ENCODE measurements at places on chromosomes 7 and 10.

DNA sequence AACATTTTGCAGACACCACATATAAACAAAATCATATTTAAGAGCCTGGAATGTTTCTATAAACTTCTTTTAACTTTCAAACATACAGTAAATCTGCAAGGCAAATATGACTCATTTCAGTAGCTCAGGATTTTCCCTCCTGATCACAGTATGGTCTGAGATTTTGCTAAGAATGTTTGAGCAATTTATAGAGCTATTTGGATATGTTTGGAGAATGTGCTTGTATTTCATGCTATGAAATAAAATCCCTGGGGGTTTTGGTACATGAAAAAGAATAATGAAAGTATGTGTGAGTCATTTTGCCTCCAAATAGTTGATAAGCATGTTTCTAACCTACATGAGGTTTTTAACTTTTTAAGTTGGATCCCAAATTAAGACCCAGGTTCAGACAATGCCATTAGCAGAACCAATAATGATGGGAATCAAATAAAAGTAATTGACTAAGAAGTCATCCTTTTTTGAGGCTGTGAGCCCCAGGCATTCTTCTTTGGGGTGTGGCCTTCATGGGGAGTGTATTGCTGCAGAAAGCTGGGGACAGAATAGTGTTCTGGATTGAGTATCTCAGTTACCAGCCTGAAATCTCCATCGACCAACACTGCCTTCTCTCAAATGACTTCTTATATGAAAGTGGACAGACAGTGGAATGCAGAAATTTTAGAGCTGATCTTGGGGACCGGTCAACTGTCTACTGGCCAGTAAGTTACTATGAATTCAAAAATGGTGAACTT, 66.1 kb upstream of the AGBL3 start:
- H3K4me1 ChIP-seq: peaks cover 22% of the 10 kb centered on the region
- no peak overlapping the region for H3K4me3 ChIP-seq
- H3K27ac ChIP-seq: peak overlapping the region; percentile 49
- peaks cover 6% of the 10 kb centered on the region for H3K36me3 ChIP-seq
- DNase-seq: no peak

GRCh38 chr7:46566097-46566774, 645.2 kb upstream of the IGFBP3 start:
- no peak for DNase-seq
- no peak overlapping the region for H3K4me3 ChIP-seq
- H3K27ac ChIP-seq: no peak overlapping the region
- no peaks in the 10 kb centered on the region for H3K27me3 ChIP-seq
- H3K4me1 ChIP-seq: no peaks in the 10 kb centered on the region
- H3K36me3 ChIP-seq: no peaks in the 10 kb centered on the region

DNA sequence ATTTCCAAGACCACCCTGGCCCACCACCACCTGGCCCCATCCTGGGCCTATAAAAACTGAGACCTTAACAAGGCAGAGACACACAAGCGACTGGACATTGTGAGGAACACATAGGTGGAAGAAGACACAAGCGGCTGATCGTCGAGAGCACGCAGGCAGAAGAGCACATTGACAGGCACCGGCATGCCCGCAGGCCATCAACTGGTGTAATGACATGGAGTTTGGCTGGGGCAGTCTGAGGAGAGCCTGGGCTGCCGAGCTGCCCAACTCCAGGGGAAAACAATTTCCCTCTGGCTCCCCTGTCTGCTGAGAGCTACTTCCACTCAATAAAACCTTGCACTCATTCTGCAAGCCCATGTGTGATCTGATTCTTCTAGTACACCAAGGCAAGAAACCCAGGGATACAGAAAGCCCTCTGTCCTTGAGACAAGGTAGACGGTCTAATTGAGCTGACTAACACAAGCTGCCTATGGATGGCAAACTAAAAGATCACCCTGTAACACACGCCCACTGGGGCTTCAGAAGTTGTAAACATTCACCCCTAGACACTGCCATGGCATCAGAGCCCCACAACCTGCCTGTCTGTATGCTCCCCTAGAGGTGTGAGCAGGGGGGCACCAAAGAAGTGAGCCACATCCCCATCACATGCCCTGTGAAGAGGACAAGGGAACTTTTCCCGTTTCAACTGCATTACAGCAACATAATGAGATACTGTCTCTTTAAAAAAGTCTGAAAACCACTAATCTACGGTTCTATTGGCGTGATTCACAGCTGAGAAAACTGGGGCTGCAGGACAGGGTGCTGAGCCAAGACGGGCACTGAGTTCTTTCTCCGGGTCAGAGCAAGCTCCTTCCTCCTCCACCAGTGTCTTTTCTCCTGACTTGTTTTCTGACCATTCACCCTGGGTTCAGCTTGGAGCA, 18.5 kb upstream of the TNS3 start:
- H3K4me1 ChIP-seq: peaks cover 7% of the 10 kb centered on the region
- DNase-seq: no peak
- no peaks in the 10 kb centered on the region for H3K27me3 ChIP-seq

- no peak for DNase-seq
- H3K36me3 ChIP-seq: no peaks in the 10 kb centered on the region
- H3K27ac ChIP-seq: no peak overlapping the region
- H3K27me3 ChIP-seq: no peaks in the 10 kb centered on the region
- H3K4me1 ChIP-seq: no peaks in the 10 kb centered on the region
Observed at GRCh38 chr10:37681617-37681999, 175.8 kb downstream of the ZNF248 start.

Measured in ascending aorta (tissue), 2 donors.